Epithelial cell of prostate (primary cell): ENCODE measurements at places on chromosomes 5 and 9.

- DNase-seq: no peak
Observed at GRCh38 chr9:75451505-75451904, 363.2 kb downstream of the OSTF1 start.

- no peak for DNase-seq
Observed at GRCh38 chr9:110146373-110146772, 61.6 kb downstream of the C9orf152 start.

- DNase-seq: no peak
Observed at GRCh38 chr9:92657296-92658094, 12.4 kb downstream of the IPPK start.

GRCh38 chr5:102596951-102597350, 98.2 kb upstream of the SLCO6A1 start:
- no peak for DNase-seq

- no peak for DNase-seq
Observed at GRCh38 chr5:21802869-21803490, 1050.2 kb downstream of the CDH12 start.
